ENCODE measurements at places on chromosomes 3 and 15.

- DNase-seq: no peak
These were observed 151.6 kb downstream of the FOXB1 start for GRCh38 chr15:60155661-60156060.

DNA sequence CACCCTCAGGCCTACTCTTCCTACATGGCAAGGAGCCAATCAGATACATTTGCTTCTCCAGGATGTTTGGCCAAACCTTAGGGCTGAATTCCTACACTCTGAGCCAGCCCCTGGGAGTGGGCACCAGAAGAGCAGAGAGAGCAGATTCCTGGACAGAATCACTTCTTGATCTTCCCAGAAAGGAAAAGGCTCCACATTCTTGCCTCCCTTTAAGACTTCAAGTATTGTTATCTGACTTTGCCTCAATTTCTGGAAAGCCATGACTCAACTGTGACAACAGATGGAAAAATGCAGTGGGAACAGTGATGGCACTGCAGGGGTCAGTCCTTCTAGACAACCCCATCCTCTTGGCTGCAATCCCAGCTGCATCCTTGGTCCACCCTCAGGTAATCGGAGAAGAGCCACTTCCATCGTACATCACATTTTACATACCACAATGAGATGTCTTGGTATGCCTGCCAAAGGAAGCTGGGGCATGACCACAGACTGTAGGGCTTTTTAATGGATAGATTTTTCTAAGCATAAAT, 21.0 kb downstream of the SLCO2A1 start:
- no peak for DNase-seq

DNA sequence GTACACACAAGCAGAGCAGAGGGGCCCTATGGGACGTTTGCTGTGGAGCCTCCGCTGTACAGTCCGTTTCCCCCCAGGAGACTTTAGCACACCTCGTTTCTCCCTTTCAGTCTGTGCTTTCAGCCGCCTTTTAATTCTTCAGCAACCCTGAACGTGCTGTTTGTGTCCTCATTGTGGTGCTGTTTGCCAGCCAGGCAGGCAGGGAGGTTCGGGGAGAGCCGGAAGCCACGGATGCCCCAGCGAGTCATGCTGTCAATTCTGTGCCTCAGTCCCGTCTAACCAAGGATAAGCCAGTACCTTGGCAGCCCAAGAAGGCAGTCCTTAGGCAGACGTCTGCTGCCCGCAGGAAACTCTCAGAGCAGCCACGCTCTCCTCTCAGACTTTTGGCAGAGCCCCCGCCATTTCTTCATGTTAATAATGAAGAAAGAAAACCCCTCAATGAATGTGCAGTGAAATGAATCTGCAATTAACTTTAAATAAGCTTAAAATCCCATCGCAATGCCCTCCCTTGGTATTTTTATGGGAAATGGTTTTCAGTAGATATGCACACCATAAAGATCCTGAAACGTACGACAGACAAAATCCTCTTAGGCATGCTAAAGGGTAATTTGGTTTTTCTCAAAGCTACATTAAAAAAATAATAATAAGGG, 158.6 kb downstream of the UACA start:
- DNase-seq: no peak

DNA sequence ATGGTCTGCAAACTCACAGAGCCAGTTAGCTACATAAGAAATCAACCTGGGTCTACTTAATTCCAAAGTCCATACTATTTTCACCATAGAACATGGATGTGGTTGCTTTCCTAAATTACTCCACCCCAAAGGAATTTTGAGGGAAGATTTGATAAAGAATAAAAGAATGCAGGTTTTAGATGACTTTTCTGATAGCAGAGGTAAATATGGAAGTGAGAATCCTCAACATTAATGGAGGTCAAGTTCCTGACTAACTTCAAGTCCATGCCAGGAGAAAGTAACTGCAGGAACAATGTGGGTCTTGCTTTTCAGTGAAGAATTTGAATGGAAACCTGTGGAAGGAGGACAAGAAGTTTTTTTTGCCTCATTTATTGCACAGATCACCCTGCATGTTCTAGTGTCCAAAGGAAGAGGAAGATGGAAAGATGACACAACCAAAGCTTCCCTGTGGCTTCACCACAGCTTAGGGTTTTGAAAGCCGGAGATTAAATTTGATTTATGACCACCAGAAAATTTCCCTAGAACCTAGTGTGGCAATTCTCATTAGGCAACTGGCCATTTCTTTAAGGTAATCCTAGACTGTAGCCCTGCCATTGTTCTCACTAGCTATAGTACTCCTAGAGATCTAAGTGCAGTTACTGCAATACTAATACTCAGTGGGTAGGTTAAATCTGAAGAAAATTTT, 429.7 kb downstream of the RAP2B start:
- no peak for DNase-seq

- no peak for DNase-seq
These were observed 54.0 kb downstream of the HEG1 start for GRCh38 chr3:125001557-125002413.

GRCh38 chr3:191005790-191006189, 143.3 kb upstream of the GMNC start:
- DNase-seq: no peak

DNA sequence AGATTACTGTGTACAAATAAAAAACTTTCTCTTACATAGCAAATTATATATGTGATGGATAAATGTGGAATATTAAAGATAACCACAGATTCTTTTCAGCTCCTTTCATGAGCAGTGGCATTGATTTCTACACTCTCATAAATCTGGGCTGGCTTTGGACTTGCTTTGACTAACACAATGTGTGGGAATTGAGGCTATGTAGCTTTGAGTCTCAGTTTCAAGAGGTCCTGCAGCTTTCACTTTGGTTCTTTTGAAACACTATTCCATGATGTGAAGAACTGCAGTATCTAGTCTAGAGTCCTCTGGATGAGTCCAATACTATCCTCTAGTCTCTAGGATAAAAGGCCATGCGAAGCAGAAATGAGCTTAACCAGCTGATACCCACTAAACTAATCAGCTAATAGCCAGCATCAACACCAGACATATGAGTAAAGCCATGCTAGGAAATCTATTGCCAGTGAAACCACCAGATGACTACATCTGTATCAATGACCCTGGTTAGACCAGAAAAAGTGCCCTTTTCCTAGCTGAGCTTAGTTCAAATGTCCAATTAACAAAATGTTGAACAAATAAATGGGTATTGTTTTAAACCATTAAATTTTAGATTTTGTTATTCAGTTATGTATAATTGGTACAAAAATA, 274.9 kb upstream of the ZPLD1 start:
- DNase-seq: no peak

DNA sequence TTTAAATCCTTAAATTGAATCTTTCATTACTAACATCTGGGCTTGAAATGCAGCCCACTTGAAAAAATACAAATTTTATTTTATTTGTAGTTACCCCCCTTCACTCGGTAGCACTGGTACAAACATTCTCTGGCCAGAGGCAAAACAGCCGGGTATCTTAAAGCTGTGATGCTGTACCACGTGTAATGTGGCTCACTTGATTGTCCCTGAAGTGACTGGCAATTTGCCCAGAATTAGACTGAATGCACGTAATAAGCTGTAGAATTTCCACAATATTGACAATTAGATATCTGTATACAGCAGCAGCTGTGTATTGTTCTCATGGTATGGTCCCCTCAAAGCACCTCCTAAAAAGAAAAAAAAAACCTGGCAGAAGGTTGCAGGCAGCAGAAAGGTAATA, 192.8 kb upstream of the TBC1D5 start:
- DNase-seq: no peak

- DNase-seq: no peak
These were observed 249.4 kb downstream of the LPP start for GRCh38 chr3:188403404-188403803.

DNA sequence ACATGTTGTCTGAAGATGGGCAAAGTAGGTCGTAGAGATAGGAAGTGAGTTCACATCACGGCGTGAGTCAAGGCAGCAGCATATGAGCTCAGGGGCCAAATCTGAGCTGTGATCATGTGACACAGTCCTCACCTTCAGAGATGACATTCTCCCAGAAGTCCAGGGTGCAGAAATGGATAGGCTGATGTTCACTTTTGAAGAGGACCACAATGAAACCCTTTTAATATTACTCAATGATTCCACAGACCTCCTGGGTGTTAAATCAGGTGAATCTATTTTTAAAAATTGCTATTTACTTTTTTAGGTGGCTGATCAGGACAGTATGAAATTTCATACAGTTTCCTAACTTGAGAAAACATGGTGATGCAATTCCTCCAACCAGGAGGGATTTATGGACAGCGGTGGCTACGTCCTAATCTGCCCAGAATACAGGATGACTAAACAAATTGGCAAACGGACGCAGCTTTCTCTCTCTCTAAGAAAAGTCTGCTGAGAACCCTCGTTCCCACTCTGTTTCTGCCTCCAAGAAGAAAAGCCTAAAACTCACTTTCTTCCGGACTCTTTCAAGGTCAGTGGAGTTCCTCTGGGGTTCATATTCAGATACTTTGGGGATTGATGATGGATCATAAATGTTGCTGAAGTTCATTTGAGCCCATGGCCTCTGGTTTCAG, 34.4 kb downstream of the B3GNT5 start:
- no peak for DNase-seq

DNA sequence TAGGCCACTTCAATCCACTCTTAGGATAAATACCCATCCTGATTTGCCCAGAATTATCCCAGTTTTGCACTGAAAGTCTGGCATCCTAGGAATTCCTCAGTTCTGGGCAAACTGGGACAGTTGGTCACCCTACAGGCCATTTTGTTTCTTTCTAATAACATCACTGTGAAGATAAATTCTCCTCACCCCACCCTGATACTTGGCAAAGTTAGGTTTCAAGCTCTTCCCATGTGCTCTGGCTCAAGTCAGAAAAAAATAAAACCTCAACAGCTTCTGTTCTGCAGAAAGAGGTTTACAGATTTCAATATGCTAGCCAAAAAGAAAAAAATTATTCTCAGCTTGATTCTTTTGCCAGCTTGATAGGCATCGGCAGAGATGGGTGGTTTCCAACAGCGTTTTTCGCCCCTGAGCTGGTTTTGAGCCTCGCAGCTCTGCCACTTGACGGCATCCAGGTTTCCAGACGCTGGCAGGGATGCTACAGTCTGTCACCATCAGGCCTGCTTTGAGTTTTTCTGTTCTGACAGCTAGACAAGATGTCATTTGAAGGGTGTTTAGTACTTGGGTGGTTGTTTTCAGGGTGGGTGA, 171.4 kb downstream of the SSR3 start:
- no peak for DNase-seq

DNA sequence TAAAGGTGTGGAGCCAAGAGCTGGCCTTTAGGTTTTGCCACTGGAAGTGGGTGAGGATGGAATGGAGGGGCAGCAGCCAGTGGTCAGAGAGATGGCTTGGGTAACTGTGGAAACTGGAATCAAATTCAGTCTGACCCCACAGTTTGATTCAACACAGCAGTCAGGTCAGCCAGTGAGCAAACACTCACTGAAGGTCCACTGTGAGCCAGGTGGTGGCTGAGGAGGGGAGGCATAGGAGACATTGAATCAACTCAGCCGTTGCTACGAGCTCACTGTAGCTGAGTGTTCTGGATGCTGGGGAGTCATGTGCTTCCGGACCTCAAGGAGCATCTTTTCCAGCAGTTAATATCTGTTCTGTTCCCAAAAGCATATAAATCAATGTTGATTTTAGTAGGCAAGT, 37.5 kb downstream of the LPP start:
- no peak for DNase-seq

DNA sequence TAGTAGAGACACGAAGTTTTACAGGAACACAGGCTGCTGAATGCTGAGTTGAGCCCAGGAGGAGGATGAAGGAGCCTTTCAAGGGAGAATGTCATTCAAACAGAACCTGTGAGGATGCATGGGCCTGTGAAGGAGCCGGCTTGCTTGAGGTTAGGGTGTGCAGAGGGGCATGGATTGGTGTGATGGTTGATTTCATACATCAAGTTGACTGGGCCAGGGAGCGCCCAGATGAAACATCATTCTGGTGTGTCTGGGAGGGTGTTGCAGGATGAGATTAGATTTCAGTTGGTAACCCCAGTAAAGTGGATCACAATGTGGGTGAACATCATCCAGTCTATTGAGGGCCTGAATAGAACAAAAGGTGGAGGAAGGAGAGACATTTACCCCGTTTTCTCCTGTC, 243.6 kb downstream of the EDEM1 start:
- DNase-seq: no peak

GRCh38 chr3:130903412-130903908, 9.6 kb downstream of the ATP2C1 start:
- no peak for DNase-seq

GRCh38 chr15:95626501-95627361, 703.8 kb upstream of the NR2F2 start:
- DNase-seq: no peak

GRCh38 chr3:52752045-52752660, 18.6 kb downstream of the NEK4 start:
- DNase-seq: no peak

DNA sequence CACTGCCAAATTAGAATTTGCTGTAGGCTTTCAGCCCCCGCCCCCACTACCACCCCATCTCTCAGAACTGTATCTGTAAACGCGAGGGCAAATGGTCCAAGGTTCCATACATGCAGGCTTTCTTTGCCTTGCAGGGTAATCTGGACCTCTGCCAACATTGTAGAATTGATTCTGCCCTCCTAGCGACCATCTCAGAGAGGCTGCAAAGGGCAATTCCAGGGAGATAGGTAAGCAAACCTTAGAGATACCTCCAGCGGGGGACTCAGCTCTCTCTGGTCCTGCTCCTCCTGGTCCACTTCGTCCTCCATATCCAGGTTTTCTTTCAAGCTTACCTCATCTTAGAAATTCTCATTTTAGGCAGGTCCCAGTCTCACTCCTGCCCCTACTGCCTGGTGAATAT, 64.4 kb downstream of the SLMAP start:
- DNase-seq: no peak

DNA sequence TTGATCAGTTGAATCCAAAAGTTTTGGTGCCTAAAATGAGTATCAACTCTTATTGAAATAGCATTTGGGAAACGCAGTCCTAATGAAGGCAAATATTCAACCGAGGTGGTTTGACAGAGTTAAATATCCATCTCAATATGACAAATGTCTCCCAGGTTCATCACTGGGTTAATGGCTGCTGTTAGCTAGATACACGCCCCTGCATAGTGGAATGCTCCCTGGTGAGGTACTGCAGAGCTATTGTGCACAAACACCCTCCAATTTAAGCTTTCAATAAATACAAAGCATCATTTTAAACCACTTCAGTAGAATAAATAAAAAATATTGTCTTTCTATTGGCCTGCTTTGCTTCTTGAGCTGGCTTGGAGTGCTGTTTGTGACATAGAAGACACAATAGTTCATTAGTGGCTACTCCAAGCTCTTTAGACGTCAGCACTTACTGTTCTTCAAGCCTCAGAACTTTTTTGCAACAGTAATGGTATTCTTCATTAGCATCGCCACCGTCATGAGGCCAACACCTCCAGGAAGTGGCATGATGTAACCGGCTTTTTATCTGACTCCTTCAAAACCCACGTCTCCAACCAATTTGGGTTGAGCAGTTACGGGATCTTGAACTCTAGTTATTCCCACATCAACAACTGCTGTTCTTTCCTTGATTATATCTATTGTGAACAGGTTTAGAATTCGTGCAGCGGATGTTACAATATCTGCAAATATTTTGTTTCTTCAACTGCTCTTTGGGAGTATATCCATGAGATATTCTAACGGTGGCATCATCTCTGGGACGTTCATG, 1159.6 kb upstream of the EPHA6 start:
- no peak for DNase-seq

Measured in cortex of kidney (tissue), 1 donor.